Muscle of leg (tissue), 16 donors: ENCODE measurements at places on chromosomes 11 and 22. TPM values are rescaled to one million over a fixed set of nuclear protein-coding genes. Genes with fewer than 3 reads are reported as not detected.

LDHAL6A gene
- not detected for total RNA-seq

OR52M1 gene
- total RNA-seq, result not detected

CNTF gene
- total RNA-seq, result 0.89 TPM

SCT gene
- 55.2 TPM for total RNA-seq

TSPAN18 gene
- 15.2 TPM for total RNA-seq

NCR3LG1 gene
- total RNA-seq, result 0.44 TPM

MB gene
- total RNA-seq, result 268 TPM

OOSP4A gene
- not detected for total RNA-seq

DNA sequence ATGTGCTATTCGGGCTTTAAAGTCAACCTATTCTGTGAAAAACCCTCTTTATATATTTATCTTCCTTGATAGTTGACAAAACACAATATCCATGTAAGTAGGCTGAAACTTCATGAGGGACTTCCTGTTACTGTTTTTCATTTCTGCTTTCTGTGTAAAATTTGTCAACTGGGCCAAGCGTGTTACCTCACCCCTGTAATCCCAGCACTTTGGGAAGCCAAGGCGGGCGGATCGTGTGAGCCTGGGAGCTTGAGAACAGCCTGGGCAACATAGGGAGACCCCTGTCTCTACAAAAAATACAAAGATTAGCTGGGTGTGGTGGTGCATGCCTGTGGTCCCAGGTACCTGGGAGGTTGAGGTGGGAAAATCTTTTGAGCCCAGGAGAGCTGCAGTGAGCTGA lies 66.5 kb upstream of the SLC25A18 start:
- no peaks in the 10 kb centered on the region for H3K4me1 ChIP-seq
- peaks cover 16% of the 10 kb centered on the region for H3K36me3 ChIP-seq
- no peaks in the 10 kb centered on the region for H3K27me3 ChIP-seq

GRCh38 chr11:63551091-63551888 lies 11.9 kb downstream of the PLAAT2 start:
- H3K36me3 ChIP-seq, result no peaks in the 10 kb centered on the region
- peaks cover 4% of the 10 kb centered on the region for H3K27me3 ChIP-seq
- H3K4me3 ChIP-seq, result no peak overlapping the region

DNA sequence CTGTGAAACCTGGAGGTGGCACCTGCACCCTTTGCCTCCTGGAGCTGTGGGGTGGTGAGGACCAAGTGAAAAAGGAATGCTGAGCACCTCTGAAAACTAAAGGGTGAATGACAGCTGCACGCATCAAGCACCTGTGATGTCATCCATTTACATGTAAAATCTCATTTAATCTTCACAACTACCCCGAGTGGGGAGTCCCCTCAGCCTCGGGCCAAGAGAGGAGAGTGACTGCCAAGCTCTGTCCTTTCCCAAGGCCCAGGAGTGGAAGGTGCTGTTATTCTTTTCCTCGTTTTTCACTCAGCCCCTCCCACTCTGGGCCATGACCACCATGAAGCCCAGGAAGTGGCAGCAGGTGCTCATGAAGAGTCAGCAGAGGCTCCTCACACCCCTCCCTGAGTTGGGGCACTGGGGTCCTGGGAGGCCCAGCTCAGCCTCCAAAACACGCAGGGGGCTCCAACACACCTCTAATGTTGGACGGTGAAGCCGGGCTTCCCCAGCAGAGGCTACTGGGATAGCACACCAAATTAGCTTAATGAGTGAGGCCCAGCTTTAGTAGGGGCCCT lies 35.7 kb downstream of the NECTIN1 start:
- H3K4me3 ChIP-seq, result no peak overlapping the region
- peak overlapping the region; percentile 29 for H3K27ac ChIP-seq
- peaks cover 2% of the 10 kb centered on the region for H3K27me3 ChIP-seq
- no peaks in the 10 kb centered on the region for H3K36me3 ChIP-seq
- peaks cover 54% of the 10 kb centered on the region for H3K4me1 ChIP-seq

DNA sequence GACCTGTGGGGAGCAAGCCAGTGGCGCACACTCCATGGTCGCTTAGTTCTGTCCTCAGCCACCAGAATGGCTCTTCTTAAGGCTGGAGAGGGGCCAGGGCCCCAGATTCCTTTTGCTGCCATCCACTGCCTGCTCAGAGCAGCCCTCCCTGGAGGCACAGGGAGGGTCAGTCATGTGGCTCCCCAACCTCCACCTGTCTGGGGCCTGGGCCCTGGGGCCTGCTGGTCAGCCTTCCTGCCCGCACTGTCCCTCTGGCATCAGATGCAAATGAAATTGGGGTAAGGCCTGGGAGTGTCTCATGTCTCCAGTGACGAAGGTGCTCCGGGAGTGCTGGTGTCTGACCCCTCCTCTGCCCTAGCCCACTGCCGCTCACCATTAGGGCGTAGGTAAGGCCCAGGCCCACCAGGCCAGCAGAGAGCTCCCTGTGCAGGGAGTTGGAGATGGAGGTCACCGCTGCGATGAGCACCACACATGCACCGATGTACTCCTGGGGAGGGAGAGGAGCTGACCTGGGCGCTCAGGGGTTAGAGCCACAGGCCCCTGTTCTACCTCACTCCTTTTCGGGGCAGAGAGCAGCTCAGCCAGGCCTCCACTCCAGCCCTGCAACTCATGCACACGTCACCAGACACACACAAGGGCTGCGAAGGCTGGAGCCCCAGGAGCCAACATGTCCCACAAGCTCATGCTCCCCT lies 9.0 kb upstream of the KCNJ11 start:
- H3K4me3 ChIP-seq, result no peak overlapping the region
- no peak for DNase-seq
- peaks cover 9% of the 10 kb centered on the region for H3K4me1 ChIP-seq

- DNase-seq, result no peak
- peaks cover 15% of the 10 kb centered on the region for H3K27me3 ChIP-seq
- no peaks in the 10 kb centered on the region for H3K36me3 ChIP-seq
- peak overlapping the region; percentile 47 for H3K27ac ChIP-seq
- H3K4me1 ChIP-seq, result peaks cover 6% of the 10 kb centered on the region
These were observed 5.9 kb upstream of the IL10RA start for GRCh38 chr11:117980280-117980679.

DNA sequence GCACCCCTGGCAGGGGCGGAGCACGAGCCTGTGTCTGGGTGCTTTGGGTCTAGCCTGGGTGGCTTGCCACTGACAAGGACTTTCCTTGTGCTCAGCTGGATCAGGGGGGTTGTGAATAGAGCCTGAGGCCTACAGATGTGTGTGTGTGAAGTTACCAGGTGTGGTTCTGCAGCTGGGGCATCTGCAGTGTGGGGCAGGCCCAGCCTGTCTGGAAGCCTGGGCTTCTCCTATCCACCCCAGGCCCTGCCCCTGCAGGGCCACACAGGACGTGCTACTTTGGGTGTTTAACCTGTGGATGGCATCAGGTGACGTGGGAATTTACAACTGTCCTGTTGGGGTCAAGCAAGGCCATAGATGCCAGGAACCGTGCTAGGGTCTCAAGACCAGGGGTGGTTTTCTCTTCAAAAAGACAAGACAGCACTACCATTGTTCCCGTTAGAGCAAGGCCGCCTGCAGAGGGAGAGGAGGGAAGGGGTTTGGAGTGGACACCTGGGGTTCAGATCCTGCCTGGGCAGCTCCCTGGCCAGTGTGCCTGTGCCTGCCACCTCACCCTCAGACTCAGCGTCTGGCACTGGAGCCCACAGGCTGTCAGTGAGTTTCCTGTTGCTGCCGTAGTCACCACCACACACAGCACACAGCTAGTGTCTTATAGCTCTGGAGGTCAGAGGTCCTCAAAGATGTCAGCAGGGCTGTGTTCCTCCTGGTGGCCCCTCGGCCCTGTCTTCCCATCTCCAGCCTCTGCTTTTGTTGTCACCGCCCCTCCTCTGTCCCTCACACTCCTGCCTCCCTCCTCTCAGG lies 31.6 kb downstream of the CTTN start:
- peaks cover 5% of the 10 kb centered on the region for H3K4me1 ChIP-seq
- H3K4me3 ChIP-seq, result no peak overlapping the region
- H3K27me3 ChIP-seq, result no peaks in the 10 kb centered on the region
- DNase-seq, result no peak

GRCh38 chr22:30511109-30511508 lies 5.6 kb upstream of the SEC14L4 start:
- no peak for DNase-seq
- H3K27me3 ChIP-seq, result peaks cover 15% of the 10 kb centered on the region
- H3K27ac ChIP-seq, result no peak overlapping the region
- no peaks in the 10 kb centered on the region for H3K4me1 ChIP-seq

GRCh38 chr11:825366-826226 lies 2.1 kb upstream of the CRACR2B start:
- H3K4me3 ChIP-seq, result no peak overlapping the region
- peaks cover 37% of the 10 kb centered on the region for H3K27me3 ChIP-seq
- peak overlapping the region; percentile 7 for H3K27ac ChIP-seq
- peaks cover 87% of the 10 kb centered on the region for H3K4me1 ChIP-seq
- no peak for DNase-seq
- peaks cover 23% of the 10 kb centered on the region for H3K36me3 ChIP-seq

GRCh38 chr11:102112509-102112821 lies 2.2 kb downstream of the YAP1 start:
- peaks cover 2% of the 10 kb centered on the region for H3K36me3 ChIP-seq
- peak overlapping the region; percentile 99 for H3K27ac ChIP-seq
- H3K27me3 ChIP-seq, result no peaks in the 10 kb centered on the region

DNA sequence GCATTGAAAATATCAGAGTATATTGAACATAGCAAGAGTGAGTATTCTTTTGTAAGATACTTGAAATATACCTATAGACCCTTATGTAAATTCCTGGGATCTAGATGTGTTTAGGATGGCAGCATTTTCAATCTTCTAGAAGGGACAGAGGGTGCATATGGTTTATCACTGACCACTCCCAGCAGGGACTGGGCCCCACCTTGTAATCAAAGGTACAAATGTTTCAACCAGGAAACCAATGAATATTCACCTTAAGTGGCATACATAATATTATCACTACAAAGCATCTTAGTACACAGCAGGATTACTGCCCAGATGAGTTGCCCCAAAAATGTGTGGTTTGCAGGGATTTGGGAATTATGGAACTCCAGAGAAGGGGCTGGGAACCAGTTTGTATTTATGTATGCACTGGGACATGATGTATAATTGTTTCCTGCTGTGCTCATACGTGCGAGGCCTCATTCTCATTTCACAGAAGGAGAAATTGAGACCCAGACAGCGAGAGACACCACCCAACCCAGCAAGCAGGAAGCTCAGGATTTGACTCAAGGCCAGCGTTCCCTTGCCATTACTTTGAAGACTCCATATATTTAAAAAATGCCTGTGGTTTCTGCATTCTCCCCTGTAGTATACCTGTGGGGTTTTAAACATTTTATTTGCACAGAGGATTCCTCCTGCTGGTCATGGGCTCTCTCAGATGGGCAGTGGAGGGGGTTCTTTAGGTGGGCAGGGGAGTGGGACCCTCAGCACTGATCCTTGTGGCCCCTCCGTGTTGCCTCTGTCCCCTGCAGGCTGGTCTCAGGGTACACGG lies 5.2 kb downstream of the APOL4 start:
- peak overlapping the region; percentile 87 for H3K27ac ChIP-seq
- no peaks in the 10 kb centered on the region for H3K36me3 ChIP-seq
- H3K27me3 ChIP-seq, result no peaks in the 10 kb centered on the region
- H3K4me1 ChIP-seq, result peaks cover 40% of the 10 kb centered on the region

GRCh38 chr11:70064008-70064725 lies 13.9 kb upstream of the ANO1 start:
- no peak overlapping the region for H3K4me3 ChIP-seq
- H3K27me3 ChIP-seq, result peaks cover 20% of the 10 kb centered on the region

- no peaks in the 10 kb centered on the region for H3K27me3 ChIP-seq
- no peaks in the 10 kb centered on the region for H3K36me3 ChIP-seq
- no peak overlapping the region for H3K4me3 ChIP-seq
- DNase-seq, result no peak
- peaks cover 5% of the 10 kb centered on the region for H3K4me1 ChIP-seq
- H3K27ac ChIP-seq, result no peak overlapping the region
These were observed 185.1 kb downstream of the CWF19L2 start for GRCh38 chr11:107272561-107272960.

DNA sequence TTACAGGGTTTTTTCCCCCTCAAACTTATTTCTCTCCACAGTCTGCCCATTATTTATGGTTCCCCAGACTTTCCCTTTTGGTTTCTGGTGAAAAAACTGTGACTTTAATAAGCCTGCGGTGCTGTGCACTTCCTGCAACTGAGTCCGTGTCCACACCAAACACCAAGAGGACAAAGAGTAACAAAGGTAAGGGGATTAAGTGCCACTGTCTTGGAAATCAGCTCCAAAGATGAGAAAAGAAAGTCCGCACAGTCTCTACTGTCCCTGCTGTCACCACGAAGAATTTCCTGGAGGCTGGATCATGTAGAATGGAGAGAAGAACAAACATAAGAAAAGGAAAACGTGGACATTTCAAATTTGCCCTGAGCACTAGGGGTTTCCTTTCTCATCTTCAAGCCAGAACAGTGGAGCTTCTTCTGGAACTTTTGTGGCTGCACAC lies 17.9 kb upstream of the PRAME start:
- H3K4me1 ChIP-seq, result no peaks in the 10 kb centered on the region
- no peaks in the 10 kb centered on the region for H3K36me3 ChIP-seq
- H3K27me3 ChIP-seq, result peaks cover 2% of the 10 kb centered on the region
- H3K4me3 ChIP-seq, result no peak overlapping the region
- no peak for DNase-seq
